ENCODE measurements at places on chromosomes 1 and 21. TPM values are rescaled to one million over a fixed set of nuclear protein-coding genes. Genes with fewer than 3 reads are reported as not detected.

DNA sequence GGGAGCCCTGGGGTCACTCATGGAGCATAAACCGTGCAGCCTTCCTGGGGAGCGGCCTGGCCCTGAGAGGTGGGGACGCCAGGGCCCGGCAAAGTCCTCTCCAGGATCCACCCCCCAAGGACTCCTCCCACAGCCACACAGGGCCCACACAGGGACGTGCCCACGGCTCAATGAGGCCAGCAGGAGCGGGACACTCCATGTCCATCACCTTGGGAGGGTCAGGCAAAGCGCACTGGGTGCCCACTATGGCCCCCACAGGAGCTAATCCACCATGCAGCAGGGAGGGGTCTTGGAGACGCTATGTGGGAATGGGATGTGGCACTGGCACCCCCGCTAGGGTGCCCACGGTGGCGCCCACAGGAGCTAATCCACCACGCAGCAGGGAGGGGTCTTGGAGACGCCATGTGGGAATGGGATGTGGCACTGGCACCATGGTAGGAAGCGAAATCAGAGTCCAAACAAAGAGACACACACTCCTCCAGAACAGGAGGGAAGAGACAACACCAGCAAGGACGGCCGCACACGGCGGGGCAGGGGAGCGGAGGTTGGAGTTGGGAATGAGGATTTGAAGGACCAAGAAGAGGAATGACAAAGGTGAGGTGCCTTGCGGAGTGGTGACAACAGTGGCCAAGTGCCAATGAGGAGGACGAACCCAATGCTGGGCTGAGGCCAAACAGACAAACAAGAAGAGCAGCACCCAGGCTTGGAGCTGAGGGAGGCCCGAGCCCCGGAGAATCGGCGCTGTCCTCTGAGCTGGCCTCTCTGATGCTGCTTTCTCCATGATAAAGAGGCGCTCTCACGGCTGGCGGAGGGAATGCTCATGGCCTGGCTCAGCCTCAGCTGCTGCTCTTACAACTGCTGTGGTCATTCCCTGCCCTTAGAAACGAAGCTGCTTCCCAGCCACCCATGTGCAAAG is 18.1 kb upstream of the SLC19A1 start:
- no peak for DNase-seq

DNA sequence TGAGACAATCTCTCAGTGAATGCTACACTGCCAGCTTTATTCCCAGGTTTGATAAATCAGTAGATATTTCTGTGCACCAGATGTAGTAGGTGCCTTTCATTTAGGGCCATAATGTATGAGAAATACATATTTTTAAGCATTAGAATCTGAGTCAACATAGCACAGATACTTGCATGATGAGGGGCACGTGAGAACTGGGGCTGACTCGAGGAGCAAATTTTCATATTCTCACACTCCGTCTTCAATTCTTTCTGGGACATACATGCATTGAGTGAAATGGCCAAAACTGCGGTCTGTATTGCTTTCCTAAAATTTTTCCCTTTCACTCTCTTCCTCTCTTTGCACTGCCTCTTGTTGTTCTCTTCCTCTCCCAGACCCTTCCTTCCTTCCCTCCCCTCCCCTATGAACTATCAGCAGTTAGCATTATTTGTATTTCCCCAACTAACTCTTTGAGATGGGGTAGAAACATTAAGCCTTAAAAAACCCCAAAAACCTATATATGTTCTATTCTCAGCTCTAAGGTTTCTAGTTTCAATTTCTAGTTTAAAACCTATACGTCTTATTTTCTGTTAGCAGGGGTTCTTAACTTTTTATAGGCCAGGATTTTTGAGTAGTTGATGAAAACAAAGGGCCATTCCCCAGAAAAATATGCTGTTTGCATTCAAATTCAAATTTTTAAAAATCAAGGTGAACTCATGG is 289.1 kb downstream of the PTBP2 start:
- no peak for DNase-seq

AMPD1 gene
- 142 TPM for polyA plus RNA-seq

RGS1 gene
- polyA plus RNA-seq: 11.9 TPM

DNA sequence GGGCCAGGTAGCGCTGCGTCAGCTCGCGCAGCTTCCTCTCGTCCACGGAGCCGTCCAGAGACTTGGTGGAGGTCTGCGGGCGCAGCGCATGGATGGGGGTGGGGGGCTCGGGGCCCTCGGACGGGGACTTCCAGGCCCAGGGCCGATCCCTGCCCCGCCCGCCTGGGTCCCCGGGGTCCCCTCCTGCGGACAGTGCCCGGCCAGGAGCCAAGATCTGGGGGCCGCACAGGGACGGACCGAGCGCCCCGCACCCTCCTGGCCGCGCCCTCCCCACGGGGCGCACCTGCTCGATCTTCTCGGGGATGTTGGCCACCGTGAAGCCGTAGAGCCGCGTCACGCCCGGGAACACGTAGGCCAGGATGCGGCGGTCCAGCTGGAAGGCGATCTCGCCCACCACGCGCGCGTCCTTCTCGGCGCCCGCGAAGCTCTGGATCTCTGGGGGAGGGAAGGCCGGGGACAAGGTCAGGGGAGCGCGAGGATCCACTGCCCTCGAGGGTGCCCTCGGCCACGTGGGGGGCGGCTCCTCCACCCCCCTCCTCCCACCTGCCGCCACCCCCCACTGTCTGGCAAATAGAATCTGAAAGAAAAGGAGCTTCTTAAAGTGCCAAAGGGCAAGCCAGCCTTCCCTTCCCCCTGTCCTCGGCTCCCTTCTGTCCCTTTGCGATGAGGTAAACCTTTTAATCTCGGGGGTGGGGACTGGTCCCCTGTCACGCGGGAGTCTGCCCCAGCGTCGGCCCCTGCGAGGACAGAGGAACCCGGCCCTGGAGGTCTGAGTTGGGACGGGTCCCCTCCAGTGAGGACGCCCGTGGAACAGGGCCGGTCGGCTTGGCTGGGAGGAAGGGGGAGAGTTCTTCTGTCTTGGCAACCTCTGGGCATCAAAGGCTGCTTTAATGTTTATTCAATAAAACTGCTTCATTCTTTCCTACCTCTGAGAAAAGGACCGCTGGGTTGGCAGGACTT is 6.5 kb upstream of the FTCD start:
- DNase-seq: no peak

All from hindlimb muscle (tissue), 1 donor.